NCI-H1092 treated with DMSO at 0.1 percent for 48 hours (cell line): ENCODE measurements at places on chromosomes 16 and 17.

GRCh38 chr16:52906281-52906680 lies 146.4 kb downstream of the CHD9NB start:
- no peak for DNase-seq

- no peak for DNase-seq
Observed at GRCh38 chr17:45648642-45649041, 135.5 kb upstream of the CRHR1 start.

DNA sequence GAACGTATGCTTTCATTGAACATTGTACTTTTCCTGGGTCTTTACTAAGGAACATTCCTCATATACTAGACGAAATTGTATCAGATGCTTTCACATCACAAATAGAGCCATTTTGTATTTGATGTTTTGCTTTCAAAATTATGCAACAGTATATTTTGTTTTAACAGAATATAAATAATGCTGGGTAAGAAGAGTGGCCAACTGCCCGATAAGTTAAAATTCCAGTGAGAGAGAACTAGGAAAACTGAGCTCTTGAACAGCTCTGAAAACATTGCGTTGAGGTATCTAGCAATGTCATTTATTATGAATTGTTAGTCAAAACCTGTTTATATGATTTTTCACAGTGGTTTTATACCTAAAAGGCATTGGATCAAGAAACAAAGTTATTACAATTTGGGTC lies 50.8 kb downstream of the USP10 start:
- DNase-seq = no peak

DNA sequence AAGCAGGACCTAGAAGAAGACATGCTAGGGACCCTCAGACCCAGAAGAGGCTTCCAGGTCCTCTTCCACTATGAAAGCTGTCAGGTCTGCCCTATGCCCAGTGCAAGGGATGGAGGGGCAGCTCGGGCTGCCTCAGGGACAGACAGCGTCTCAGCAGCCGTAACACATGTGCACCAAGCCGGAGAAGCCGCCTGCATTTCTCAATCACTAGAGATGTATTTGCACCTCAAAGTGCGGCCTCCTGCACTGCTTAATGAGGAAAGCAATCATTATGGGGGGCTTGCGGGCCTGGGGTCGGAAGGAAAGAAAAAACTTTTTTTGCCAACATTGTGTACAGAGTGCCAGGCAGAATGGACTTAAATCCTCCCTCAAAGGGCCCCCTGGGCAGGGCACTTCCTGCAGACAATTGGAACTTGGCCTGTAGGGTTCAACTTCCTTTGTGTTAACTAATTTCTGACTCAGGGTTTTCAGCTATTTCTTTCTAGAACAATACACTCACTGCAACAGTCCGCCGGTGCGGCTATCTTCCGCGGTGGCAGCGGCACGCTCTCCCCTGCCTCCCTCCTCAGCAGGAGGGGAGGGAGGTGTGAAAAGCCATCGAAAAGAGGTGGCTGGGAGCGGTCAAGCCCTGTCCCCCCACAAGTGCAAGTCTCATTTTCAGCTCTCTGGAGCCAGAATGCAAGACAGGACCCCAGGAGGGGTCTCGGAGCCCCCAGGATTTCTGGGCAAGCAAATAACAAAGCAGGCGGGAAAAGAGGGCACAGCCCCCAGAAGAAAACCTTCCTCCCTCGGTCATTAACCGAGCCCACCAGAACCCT lies 101.2 kb downstream of the ZNF423 start:
- DNase-seq = no peak

DNA sequence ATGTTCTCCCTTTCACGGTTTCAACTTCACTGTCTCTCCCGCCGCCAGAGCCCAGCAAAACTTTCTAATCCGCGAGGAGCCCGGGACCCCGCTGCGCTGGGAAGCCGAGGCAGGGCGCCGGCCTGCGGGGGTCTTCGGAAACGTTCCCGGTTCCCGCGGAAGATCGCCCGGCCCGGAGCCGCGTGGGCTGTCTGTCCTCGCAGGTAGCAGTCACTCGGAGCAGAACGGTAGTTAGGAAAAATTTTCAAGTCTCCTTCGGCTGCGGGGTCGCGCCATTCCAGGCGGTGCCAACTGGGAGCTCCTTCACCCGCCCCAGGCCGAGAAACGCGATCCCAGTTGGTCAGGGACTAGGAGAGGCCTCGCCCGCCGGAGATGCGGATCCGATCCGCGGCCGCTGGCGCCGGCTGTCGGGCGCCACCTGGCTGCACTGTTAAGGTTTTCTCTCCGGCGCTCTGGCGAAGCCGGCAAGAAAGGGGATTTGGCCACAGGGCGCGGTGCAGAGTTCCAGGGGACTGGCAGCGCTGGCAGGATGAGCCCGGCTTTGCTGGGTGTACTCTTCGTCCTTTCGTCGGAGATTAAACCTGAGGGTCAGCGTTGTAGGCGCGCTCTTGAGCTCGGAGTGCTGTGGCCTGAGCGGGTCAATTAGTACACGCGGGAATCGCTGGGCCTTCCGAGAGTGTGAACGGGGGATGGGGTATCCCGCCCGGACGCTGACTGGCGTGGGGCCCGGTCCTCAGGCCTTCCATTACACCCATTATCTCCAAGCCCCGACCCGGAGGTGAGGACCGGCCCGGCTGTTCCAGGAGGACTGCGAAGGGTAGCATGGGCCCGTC lies 135.4 kb downstream of the KCNJ12 start:
- peak; percentile 70 for DNase-seq

DNA sequence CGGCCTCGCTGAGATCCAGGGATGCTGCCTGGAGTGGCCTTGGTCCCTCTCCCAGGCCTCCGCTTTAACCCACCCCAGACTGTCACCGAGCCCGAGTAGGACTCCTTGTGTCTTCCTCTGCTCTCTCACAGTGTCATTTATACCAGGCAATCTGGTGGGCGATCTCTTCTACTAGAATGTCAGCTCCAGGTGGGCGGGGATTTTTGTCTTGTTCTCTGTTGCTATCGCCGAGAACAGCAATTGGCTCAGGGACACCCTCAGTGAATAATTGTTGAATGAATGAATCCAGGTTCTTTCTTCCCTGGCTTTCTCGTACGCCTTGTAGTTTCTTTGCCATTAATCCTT lies 591 bp downstream of the DHX38 start:
- no peak for DNase-seq

DNA sequence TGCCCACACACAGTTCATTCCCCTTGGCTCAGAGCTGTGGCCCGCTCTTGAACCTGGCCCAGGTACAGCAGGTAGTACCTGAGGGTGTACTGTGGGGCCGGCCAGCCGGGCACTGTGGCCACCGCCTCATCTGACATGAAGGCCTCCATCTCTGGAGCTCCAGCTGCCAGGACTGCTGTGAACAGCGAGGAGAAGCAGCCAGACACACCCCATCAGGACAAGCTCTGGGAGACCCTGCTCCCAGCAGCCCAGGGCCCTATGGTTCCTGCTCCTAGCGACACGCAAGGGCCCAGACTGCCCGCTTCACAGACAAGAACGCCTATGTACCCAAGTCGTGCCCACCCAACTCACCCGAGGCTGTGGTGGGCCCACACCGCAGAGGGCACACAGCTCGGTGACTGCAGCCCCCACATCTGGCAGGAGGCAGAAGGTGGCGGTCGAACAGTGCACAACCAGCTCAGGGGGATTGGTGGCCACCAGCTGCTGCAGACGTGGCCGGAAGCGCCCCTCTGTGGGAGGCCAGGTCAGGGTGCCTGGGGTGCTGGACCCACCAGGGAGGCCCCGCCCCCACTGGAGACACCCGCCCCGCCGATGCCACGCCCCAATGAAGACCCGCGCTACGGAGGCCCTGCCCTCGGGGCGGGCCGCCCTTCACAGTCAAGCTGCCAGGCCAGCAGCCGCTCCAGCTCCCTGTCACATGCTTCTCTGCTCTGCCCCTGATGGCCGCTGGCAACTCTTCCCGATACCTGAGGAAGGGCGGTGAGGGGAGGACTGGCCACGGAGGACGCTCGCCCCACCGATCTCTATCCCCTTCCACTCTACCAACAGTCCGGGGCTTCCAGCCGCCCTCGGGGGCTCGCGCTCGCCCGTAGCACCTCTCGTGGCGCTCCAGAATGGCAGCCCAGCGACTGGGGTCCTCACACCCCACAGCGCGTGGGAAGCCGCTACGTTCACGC lies 1.1 kb upstream of the STUB1 start:
- peak; percentile 77 for DNase-seq
